Fibroblast of skin of right biceps (primary cell): ENCODE measurements at places on chromosomes 2 and 18.

DNA sequence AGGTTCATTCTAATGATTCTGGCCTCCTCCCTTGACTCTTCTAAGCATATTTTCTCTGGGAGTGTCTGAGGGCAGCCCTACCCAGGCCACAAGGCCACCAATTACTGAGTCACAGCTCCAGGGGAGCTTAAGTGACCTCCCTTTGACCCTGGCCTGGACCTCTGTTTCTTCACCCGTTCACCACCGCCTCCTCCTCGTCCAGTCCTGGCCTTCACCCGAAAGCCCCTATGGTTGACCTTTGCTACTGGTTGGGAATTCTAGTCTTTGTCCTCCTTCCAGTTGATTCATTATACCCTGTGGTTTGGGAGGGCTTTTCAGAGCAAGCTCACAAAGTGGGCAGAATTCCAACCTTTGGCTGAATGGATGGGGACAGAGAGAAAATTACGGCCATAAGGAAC is 72.6 kb downstream of the NRP2 start:
- DNase-seq: peak; percentile 63

DNA sequence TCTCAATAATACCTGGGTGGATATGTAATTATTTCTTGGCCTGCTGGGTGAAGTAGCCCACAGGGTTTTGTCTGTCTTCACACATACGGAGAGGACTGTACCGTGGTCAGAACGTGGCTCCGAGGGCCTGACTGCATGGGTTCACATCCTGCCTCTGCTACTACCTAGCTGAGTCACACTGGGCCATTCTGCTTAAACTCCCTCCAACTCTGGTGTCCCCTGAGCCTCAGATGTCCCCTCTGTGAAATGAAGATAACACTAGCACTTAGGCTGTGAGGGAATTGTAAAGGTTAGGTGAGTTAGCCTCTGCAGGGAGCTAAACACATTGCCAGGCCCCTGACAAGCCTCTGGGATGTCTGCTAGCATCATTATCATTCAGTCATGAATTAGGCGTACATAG is 120.1 kb upstream of the NABP1 start:
- no peak for DNase-seq

DNA sequence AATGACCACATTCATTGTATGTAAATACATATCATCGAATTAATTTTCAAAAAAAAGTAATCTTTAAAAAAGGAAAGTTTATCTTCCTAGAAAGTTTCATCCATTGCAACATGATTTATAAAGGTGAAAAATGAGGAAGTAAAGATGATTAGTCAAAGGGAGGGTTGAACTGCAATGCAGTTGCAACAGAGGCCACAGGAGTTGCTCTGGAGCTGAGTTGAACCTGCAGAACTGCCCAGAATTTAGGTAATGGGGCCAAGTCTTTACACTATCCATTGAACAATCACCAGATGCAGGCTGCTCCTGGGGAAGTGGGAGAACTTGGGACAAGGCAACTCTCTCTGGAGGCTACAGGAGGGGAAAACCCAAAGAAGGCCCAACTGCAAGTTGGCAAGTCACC is 390.7 kb downstream of the METTL4 start:
- DNase-seq: no peak

GRCh38 chr2:54941248-54941984 is 108.8 kb downstream of the RTN4 start:
- DNase-seq: no peak

GRCh38 chr2:44940049-44940494 is 1.4 kb upstream of the SIX3 start:
- DNase-seq: no peak
